Stimulated activated CD4-positive, alpha-beta T cell treated with anti-CD3 and anti-CD28 coated beads, TNF-alpha, amount 100 ng/mL, for 4 hours (primary cell): ENCODE measurements at places on chromosomes 3 and 15.

DNA sequence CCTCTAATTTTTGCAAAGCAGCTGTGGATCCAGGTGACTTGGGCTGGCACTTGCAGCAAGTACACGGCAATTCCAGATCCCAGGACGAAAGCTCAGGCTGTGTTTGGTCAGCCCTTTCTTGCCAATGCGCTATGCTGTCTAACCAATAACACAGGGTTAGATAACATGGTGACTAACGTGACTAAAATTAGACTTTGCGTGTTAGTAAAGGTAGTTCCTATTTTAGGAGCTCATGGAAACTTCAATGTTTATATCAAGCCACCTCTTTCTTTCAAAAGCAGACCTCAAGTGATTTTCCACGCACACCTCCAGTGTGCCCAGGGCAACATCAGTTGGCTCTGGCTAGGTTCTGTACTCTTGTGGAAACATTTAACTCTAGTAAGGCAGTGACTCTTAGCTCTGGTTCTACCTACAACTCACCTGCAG, 32.5 kb downstream of the CDCP1 start:
- no peak for DNase-seq

DNA sequence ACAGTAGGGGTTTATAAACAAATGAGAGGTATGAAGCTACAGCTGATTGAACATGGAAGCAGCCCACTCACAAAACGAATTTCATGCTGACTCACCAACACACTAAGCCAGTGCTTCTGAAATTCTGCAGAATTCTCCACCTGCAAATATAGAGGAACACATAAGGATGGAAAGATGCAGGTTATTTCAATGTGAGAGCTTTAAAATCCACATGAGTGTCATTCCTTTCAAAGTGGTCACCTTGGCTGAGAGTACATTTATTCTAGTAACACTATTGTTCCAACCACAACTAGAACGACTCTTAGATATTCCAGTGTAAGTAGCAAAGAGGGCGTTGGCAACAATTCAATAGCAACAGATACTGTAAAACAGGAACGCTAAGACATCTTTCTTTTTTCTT, 189.9 kb upstream of the TSC22D2 start:
- DNase-seq = no peak

DNA sequence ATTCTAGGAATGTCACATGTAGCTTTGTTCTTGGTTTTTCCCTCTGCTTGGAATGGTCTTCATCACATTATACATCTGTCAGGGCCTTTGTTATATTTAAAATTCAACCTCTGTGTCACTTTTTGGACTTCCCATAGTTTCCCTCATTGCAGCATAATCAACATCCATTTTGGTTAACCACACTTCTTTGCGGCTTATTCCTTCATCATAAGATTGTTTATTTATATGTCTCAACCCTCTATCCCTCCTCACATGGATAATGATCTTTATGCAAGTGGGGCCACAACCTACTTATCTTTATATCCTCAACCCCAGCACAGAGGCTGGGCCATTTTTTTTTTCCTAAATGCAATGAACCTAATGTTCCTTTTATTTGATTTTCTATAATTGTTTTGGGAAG, 260.0 kb upstream of the THBS1 start:
- DNase-seq = no peak

DNA sequence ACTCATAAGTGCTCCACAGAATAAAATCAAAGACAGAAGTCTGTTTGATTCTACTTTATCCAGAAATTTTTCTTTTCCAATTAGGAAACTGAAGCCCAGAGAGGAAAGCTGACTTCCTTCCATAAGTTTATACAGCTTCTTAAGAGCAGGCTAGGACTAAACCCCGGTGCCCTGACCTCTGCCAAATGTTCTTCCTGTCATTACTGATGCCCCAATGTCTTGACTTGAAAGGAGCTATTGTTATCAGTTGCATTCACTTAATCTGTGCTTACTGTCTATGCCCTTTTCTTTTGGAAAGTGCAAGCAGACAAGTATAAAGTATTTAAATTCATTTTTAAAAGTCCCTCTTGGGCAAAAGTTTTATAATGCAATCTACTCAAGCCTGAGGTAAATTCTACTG, 18.1 kb downstream of the CD200 start:
- DNase-seq = no peak

- no peak for DNase-seq
Observed at GRCh38 chr3:174162550-174162949, 696.6 kb upstream of the NAALADL2 start.

DNA sequence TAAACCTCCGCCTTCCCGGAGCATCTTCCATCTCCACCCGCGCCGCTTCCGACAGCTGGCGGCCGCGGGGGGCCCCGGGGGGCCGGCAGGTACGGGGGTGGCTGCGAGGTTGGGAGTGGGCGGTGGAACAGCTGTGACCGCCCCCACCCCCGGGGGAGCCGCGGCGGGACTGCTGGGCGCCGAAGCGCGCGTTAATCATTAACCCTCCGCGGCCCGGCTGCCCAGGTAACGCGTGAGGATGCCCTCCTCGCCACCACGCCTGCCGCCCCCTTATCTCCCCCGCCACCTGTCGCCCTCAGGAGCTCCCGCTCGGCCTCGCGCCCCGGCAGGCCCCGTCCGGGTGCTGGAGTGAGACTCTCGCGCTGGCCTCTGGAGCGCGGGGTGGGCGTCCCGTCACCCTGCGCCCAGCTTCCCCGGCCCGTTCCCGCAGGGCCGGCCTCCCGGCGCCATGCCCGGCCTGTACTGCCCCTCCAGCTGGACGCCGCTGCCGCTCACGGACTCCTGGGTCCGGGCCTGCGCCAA, 757 bp downstream of the VWA5B2 start:
- no peak for DNase-seq

GRCh38 chr15:48634893-48635292, 10.6 kb downstream of the FBN1 start:
- no peak for DNase-seq

DNA sequence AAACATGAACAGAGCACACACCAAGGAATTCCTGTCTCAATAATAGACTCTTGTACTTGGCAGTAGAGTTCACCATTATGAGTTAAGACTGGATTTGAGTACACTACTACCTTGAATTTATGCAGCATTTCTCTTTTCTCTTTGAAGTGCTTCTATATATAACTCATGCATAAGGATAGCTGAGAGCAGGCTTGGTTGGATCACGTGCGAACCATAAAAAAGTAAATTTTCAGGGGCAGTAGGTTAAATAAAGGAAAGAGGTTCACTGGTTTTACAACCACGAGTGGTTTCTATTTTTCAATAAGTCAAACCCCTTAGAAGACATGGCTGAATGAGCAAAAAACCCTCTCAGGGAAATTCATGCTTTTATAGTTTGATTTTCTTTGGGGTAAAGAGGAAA, 28.6 kb upstream of the PDZRN3 start:
- DNase-seq = no peak

DNA sequence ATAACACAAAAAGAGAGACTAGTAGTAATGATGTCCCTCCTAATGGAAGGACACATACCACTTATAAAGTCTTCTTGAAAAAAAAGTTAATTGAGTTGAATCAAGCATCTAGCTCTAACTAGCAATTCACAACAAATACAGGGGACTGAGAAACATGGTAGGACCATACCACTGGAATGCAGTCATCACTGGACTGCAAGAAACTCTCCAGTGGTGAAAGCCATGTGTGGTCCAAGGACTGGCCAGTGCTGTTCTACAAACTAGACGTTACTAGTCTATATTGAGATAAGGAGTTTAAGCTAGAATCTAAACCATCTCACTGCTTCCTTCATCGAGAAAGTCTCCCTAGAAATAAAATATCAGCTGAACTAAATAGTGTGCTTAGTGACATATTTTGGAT, 16.7 kb downstream of the FBN1 start:
- no peak for DNase-seq

DNA sequence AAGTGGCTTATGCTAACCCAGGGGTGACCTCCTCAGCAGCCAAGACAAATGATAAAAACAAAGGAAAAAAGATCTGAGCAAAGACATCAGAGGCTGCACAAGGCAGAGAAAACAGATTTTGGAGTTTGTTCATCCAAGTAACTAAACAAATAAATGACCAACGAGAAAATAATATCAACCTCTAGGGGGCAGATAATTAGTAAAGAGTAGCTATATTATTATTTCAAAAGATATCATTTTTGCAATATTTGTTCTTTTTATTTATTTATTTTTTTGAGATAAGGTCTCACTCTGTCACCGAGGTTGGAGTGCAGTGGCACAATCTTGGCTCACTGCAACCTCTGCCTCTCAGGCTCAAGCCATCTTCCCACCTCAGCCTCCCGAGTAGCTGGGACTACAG, 101.8 kb downstream of the PCCB start:
- DNase-seq = no peak

- no peak for DNase-seq
Observed at GRCh38 chr3:184726497-184726896, 14.6 kb upstream of the MAGEF1 start.

GRCh38 chr15:98735895-98736617, 87.7 kb downstream of the IGF1R start:
- no peak for DNase-seq

GRCh38 chr3:15997274-15997943, 177.1 kb upstream of the GALNT15 start:
- no peak for DNase-seq

DNA sequence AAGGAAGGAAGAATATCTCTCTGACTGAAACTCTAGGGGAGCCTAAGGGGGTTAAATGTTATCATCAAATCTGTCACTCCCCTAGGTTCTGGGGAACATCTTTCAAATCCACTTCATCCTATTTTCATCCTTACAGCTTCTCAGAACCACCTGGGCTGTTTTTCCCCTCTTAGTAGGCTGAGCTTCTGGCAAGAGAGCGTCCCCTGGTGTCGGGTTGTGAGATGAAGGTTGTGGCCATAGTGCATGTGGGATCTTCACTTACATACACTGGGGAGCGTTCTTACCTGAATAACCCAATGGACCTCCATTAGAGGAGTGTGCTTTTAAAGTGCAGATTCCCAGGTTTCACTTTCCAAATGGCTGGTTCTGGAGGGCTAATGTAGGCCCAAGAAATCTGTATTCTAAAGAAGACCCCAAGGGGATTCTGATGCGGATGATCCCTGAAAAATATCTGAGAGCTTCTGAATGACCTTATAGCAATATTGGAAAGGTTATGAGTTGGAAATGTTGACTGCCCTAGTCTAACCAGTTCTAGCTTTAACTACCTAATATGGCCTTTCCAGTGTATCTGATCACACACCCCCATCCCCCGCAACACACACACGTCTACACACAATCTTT, 663.7 kb downstream of the AGBL1 start:
- peak; percentile 25 for DNase-seq

- no peak for DNase-seq
Observed at GRCh38 chr3:101938262-101938847, 89.0 kb downstream of the NFKBIZ start.

DNA sequence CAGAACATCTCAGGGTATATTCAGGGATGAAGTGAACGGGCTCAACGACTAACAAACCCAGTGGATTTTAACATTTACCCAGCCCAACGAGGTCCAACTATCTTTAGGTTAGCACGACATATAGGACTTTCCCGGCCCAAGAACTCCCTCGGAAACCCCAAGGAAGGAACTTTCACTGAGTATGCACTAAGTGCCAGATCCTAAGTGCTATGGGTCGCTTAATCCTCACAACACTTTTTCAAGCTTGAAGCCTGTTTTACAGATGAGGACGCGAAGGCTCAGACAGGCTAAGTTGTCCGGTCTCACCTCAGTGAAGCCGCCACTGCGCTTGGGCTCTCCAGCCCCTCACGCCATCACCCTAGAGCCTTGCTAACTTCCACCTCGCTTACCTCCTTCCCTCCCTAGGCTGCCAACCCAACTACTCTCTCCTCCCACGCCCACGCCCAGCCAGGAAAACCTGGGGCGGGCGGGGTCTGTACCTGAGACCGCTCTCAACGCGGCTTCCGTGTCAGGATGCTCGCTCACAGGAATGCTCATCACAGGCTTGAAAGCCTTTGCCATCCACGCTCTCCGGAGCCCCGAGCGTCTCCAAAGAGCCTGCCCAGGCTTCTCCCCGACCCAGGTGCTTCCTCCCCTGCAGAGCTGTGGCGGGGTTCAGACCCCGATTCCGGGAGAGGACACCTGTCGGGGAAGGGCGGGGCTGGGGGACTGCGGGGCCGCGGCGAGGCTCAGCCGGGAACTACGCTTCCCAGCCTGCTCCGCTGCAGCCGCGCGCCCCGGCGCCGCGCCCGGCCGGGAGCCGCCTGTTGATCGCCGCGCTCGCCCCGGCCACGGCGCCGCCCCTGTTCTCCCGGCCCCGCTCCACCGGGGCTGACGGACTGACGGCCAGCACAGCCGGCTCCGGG, at the start of gene TMOD2:
TSS of gene TMOD2 (plus strand) at position 806 of the 905 bp plus-strand sequence. CDS start 14,845 bp downstream, outside the sequence.
- DNase-seq = peak; percentile 51

DNA sequence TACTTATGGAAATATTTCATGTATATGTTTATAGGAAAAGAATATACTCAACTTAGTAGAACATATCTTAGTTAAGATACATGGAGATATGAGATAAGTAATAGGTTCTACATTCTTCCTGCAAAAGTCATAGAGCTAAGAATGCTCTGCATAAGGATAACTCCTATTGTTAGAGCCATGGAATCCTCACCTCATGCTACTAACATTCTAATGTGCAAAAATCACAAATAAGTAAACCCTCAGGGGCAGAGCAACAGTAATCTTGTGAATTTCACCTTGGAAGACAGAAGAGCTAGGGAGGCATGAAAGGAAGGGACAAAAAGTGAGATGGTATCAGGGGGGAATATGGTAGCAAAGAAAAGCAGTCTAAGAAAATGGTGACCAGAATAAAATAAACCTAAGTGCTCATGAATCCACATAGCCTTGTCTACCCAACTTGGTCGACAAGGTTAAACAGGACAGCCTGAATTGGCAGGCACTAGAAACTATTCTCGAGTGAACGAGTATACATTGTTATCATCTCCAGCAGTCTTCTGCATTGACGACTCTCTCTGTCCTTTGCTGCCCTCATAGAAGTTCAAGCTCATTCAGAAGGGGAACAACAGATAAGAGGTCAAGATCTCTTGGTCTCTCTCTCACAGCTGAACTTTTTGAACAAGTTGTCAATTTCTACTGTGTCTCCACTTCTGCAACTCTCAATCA, 52.8 kb downstream of the XRN1 start:
- DNase-seq = no peak

DNA sequence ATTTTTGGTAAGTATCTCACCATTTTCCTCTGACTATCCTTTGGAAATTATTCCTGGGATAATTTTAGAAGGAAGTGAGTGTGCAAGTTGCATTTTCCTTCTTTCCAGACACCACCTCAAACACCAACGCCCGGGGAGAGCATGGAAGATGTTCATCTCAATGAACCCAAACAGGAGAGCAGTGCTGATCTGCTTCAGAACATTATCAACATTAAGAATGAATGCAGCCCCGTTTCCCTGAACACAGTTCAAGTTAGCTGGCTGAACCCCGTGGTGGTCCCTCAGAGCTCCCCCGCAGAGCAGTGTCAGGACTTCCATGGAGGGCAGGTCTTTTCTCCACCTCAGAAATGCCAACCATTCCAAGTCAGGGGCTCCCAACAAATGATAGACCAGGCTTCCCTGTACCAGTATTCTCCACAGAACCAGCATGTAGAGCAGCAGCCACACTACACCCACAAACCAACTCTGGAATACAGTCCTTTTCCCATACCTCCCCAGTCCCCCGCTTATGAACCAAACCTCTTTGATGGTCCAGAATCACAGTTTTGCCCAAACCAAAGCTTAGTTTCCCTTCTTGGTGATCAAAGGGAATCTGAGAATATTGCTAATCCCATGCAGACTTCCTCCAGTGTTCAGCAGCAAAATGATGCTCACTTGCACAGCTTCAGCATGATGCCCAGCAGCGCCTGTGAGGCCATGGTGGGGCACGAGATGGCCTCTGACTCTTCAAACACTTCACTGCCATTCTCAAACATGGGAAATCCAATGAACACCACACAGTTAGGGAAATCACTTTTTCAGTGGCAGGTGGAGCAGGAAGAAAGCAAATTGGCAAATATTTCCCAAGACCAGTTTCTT, 3.9 kb downstream of the NFKBIZ start:
- DNase-seq = no peak
